Stimulated activated CD4-positive, alpha-beta T cell treated with anti-CD3 and anti-CD28 coated beads, Interleukin-1b, Interleukin-23, amount 100 ng/mL, for 4 hours (primary cell): ENCODE measurements at places on chromosomes 7 and 10.

- DNase-seq: no peak
Observed at GRCh38 chr7:81624021-81624592, 145.7 kb downstream of the HGF start.

DNA sequence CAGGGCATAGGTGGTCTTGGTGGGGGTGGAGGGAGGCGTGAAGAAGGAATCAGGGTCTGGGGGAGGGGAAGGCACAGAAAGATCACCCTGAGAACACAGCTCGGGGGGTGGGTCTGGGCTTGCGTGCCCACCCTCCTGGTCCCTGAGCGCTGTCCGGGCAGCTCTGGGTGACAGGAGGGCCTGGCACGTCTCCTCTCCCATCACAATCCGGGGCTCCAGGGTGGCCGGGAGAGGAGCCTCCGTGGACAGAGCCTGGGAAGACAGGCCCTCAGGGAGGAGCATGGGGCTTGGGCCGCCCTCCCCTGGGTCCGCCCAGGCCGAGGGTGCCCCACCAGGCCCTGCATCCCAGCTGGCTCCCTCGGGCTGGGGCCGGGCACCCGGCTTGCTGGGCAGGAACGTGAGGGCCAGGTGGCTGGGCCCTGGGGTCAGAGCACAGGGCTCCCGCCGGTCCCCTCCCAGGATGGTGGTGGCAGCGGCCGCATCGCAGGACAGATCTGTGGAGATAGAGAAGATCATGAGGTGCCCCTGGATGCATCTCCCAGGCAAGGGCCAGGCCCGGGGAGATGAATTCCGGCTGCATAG, 3.1 kb downstream of the NACAD start:
- DNase-seq: no peak

DNA sequence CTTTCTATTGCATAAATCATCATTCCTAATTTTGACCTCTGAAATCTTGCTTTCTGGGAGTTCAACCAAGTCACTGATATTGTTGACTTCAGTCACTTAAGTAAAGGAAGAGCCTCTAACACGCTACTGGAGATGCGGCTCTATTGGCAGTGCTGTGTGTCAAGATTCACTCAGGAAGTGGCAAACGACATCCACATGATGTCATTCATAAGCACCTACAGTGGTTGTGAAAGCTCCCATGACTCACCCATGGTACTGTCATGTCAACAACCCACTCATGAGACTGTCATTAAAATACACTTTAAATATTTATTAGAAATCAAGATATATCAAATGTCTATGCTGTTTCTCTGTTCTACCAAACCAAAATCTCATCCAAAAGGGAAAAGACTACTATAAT, 52.5 kb upstream of the LHFPL3 start:
- DNase-seq: no peak

DNA sequence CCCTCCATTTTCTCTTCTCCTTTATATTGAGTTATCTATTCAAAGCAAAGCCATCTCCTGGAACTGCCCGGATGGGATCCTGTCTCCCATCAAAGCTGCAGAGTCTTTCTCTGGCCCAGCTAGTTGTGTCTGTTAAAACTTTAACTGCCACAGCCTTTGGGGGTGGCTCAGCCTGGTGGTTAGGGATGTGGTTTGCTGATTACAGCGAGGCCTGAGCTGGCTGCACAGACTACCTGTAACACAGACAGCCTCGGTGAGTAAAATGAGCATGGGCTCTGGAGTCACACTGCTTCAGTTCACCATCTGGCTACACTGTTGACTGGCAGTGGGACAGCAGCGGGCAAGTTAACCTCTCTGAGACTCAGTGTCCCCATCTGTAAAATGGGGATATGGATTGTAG, 18.4 kb upstream of the HABP2 start:
- no peak for DNase-seq
